ENCODE measurements at places on chromosomes 3 and 15.

GRCh38 chr15:67852418-67852817 lies 12.6 kb upstream of the RNU6-1 start:
- DNase-seq = no peak

GRCh38 chr3:180684807-180685206 lies 5.5 kb upstream of the CCDC39 start:
- no peak for DNase-seq

- peak; percentile 1 for DNase-seq
Observed at GRCh38 chr3:40258555-40258954, 51.0 kb upstream of the EIF1B start.

DNA sequence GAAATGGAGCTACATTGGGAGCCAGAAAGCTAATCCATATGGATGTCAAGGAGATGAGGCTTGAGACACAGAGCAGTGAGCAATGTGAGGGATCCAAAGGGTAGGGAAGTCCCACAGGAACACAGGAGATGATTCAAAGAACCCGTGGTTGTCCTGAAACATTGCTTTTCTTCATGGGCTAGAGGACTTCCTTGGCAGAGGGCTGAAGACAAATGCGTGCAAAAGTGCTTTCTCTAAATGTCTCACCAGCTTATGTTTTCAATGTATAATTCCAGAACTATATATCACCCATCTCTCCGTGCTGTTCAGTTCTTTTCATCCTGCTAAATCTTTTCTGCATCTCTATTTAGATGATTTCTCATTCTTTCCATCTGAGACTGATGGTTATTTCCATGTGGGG lies 46.0 kb upstream of the GOLGA8A start:
- DNase-seq = no peak

DNA sequence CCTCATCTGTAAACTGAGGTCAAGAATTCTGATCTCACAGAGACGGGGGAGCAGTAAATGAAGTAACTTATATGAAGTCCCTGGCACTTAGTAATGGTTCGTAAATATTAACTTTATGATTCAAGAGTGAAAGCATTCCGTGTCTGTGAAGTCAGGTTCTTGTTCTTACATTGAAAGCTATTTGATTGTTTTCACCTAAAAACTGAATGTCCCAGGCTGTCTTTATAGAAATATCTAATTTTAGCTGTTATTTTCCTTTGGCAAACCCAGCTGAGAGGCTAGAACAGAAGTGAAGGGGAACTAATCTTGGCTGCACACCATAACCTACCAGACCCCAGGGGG lies 84.5 kb downstream of the CHSY1 start:
- DNase-seq = no peak

DNA sequence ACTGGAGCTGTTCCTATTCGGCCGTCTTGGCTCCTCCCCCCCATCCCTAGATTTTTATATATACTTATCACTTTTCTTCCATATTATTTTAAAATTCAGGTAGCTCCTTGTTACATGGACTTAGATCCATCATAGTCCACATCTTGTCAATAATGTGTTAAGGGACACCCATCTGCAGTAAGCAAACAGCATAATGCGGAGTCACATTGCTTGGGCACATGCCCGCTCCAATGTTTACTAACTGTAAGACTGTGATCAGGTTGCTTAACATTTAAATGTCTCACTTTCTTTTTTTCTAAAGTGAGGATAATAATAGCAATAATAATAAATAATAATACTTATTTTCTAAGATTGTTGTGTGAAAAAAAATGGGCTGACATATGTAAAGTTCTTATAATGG lies 303.2 kb upstream of the SOX14 start:
- DNase-seq = no peak

DNA sequence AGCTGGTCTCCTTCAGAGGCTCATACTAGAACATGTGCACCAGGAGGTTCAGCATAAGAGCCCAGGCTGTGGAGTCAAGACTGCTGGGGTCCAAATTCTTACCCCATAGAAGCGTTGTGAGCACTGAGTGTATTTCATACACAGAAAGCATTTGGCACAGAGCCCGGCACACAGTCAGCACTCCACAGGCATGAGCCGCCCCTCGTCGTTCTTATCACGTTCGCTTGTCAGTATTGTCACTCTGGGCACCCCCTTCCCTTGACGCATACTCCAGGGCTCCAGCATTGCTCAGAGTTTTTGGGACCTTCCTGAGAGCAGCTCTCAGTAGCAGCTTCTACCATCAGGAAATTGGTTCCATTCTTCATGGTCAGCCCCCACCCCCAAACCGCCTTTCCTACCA lies 25.2 kb downstream of the CORO2B start:
- DNase-seq = no peak

DNA sequence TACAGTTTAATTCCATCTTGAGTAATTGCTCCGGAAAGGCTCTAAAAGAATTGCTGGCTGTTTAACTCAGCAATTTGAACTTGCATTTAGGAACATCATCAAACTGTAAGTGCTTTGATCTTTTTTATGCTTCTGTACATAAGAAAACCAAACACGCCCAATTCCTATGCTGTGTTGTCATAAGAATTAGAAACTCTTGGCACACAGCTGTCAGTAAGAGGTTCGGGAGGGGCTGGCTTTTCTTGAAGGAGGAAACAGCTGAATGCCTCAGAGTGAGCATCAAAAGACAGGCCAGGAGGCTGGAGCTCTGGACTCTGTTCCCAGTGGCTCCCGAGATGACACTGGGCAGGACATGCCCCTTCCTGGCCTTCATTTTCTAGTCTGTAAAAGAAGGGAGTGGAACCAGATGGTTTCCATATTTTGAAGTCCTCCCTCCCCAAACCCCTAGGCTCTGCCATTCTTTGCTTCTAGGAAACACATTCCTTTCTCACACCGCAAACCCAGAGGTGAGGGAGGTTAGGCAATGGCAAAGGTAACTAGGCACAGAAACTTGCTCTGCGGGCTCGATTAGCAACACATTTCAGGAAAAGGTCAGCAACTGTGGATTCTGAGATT lies 73.7 kb upstream of the DLG1 start:
- no peak for DNase-seq

- no peak for DNase-seq
Observed at GRCh38 chr15:51371266-51371665, 29.8 kb downstream of the GLDN start.

DNA sequence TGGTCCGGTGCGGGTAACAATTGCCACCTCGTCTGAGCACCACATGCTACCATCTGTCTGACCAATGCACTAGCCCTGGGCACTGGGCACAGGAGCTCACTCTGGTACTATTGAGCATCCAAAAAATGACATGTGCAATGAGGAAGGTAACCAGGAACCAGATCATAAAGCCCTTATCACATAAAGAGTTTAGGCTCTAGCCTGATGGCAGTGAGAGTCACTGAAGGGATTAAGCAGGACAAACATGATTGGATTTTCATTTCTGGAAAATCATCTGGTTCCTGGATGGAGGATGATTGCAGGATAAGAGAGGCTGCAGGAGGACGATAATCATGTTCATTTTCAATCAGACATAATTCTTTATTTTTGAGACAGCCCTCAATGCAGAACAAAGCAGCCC lies 12.4 kb downstream of the NDUFB4 start:
- no peak for DNase-seq

DNA sequence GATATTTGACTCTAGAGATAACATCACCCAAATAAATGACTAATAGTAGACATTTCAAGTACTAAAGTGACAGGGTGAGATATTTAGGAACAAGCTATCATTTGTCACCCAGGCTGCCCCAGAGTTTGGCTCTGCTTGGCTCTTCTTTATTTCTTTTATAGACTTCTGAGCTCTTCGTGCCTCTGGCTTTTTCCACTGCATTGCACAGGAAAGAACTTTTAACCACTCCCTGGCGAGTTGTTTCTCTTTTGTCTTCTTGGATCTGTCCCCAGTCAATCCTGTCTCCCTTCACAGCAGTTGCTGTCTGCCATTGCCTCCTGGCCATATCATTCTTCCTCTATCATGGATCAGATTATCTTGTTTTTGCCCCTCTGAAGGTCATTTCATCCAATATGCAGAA lies 339.2 kb upstream of the DCBLD2 start:
- no peak for DNase-seq

DNA sequence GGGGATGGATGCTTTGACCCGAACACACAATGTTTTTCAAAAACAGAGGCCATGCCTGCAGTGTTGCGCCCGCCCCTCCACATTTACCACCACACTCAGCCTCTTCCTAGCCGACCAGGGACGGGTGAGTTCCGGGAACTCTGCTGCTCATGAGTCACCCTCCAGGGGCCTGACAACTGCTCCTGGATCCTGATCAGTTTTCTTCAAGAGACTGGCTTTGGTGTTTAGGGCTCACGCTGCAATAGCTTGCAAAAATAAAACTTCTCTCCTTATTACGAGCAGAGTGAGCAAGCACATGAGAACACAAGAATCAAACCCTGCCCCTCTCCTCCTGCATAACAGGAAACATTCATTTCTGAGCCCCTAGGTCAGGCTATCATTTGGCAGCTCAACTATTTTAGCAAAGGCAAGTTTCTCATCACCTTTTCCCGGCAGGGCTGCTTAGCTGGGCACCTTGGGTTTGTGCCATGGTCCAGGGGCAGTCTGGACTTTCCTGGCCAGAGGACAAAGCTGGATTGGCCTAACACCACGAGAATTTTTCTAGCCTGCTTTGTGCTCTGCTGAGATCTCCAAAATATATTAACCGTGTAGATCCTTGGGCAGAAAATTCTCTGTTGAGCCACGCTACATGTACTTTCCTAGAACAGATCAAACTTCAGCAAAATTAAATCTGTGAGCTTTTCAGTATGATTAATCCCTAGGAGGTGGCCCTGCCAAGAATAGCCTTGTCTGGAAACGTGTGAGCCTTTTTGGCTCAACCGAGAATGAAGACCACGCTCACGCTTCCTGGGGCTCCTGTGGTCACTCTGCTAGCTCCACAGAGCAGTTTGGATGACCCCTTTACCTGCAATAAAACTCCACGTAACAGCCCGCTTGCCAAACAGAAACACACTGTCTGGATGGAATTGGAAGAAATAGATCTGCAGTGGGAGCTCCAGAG lies 52.7 kb upstream of the SPATA12 start:
- DNase-seq = peak; percentile 37

- DNase-seq = peak; percentile 11
Observed at GRCh38 chr3:114974387-114974786, 172.7 kb downstream of the ZBTB20 start.

DNA sequence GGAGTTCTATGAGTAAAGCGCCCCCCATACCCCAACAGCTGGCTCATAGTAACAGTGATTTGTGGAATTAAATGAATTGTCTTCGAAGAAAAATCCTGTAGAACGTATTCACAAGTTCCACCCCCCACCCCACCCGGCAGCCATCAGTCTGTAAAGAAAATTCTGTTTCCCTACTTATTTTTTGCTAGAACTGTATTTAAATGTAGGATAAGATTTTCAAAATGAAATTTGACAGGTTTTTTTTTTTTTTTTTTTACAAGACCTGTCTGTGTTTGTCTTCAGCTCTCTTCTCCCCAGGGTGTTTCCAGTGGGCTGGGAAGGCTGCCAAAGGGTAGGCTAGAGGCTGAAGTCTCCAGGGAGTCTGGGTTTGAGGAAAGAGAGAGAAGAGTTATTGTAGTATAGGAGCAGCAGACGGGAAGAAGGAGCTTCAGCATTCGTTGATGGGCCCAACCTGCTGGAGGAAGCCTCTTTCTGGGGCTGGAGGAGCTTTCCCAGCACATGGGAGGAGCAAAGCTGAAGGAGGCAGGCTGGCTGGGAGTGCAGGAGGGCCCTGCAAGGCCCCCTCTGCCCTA lies 130.6 kb upstream of the SEMA6D start:
- DNase-seq = no peak

- DNase-seq = peak; percentile 82
Observed at GRCh38 chr15:22895465-22896190, 57.2 kb downstream of the NIPA2 start.

- DNase-seq = peak; percentile 37
Observed at GRCh38 chr15:45641374-45641781, 6.5 kb downstream of the SQOR start.

DNA sequence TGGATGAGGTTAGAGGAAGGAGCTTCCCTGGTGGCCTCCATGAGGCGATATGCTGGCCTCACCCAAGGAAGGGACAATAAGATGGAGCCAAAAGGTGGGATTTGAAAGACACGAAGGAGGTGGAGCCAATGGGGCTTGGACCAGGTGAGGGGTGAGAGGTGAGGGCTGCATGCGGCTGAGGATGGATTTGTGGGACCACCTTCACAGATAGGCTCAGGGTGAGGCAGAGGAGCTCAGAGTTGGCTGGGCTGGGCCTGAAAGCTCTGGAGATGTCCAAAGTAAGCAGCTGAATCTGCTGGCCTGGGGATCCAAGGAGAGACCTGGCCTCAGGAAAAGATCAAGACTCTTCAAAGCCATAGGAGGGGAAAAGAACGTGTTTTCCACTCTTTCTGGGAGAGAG lies 49.8 kb downstream of the EXOG start:
- DNase-seq = no peak

DNA sequence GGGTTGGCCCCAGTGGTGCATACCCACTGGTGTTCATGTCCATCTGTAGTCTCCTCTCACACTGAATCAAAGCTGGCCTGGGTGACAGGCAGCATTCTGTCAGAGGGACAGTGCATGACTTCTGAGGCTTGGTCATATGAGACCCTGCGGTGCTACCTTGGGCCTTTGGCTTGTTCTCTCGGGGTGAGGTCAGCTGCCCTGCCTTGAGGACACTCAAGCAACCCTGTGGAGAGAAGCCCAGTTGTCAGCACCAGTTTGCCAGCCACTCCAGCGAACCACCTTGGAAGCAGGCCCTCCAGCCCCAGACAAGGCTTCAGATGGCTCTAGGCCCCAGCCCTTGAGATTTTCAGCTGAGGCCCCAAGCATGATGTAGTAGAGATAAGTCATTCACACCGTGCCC lies 16.9 kb upstream of the RAB7A start:
- no peak for DNase-seq

- no peak for DNase-seq
Observed at GRCh38 chr3:47515864-47516319, 2.4 kb upstream of the ELP6 start.

GRCh38 chr15:67579164-67579563 lies 36.7 kb downstream of the MAP2K5 start:
- DNase-seq = no peak

DNA sequence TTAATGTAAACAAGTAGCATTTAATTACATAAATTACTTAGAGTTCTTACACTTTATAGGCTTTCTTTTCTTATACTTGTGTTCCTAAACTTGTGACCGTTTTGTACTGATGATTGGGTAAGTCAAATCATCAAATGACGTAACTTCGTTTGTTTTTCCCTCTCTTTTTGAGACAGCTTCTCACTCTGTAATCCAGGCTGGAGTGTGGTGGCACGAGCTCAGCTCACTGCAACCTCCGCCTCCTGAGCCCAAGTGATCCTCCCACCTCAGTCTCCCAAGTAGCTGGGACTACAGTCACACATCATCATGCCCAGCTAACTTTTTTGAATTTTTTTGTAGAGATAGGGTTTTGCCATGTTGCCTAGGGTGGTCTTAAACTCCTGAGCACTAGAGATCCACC lies 226.0 kb downstream of the TCF12 start:
- DNase-seq = no peak

DNA sequence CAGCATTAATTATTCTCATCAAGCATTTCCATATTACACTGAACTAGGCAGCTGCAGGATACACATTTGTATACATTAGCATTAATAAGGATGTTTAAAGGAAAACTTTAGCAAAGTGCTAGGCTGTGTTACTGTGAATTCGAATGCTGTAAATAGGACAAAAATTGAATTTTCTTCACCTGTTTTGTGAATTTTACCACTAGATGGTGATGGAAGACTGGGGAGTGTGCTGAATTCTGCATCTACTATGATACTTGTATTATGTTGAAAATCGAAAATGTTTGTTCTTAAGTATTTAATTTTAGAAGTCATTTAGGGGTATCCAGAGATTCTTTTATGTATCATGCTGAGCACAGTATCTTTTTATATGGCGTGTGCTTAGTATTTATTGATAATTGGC lies 12.3 kb upstream of the P2RY14 start:
- no peak for DNase-seq

GRCh38 chr3:16464511-16465148 lies 48.9 kb downstream of the RFTN1 start:
- DNase-seq = no peak
